ENCODE measurements at places on chromosomes 2 and 18.
A peak's percentile ranks its signal among the peaks of the same experiment; 100 is the strongest.

GRCh38 chr2:52036853-52037252 is 1004.9 kb upstream of the NRXN1 start:
- DNase-seq: no peak

DNA sequence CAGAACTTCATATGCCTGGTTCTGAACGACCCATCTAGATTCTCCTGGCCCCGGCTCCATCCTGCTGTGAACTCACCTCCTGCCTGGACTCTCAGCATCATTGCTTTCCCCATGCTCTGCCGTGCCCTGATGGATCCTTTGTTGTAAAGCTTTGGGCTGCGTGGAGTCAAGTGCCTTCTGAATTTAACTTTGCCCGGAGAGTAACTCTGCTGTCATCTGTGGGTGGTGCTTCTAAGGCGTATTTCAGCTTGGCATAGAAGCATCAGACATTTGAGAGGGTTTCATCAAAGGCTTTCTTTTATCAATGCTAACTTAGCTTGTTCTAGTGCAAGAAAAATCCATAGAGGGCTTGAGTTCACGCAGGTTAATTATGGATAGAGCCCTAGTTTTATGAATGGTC is 8.1 kb upstream of the GREB1 start:
- no peak for DNase-seq

- no peak for DNase-seq
Observed at GRCh38 chr18:39425172-39425850, 1859.7 kb upstream of the CELF4 start.

- no peak for DNase-seq
Observed at GRCh38 chr2:150126143-150126740, 361.2 kb downstream of the RND3 start.

DNA sequence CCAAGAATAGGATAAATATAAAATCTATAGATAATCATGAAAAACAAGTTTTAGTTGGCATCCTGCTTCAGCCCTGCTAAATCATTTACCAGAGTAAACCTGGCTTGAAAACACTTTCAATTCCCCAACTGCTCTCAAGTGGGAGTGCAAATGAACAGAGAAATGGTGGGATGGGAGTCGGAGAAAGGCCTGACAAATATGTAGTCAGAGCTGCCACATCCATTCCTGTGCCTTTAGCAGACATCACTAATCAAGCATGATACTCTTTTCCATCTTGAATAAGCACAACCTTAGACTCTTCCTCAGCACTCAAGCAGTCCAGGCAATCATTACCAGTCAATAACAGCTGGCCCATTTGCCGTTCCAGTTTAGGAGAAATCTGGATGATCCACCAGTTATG is 101.3 kb downstream of the ANKRD44 start:
- no peak for DNase-seq

DNA sequence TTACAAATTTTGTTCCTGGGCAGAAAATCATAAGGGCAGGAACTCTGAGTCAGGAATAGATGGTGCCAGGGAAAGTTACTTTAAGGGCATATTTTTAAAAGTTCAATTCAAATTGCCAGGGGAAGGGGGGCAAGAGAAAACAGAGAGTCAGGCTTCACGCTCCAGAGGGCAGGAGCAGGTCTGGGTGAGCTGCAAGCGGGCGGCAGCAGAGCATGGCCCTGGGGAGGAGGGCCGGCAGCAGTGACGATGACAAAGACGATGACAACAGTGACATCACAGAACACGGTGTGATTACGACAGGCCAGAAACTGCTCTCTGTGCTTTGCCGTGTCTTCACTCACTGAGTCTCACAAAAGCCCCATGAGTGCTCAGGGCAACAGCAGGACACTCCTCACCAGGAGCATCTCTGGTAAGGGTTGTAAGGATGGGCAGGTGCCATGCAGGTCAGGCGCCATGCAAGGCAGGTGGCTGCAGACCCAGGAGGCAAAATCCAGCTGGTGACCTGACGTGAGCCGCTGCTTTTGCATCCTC is 23.3 kb downstream of the CHST10 start:
- DNase-seq: no peak

GRCh38 chr18:23191232-23191631 is 55.9 kb downstream of the CABLES1 start:
- DNase-seq: no peak

GRCh38 chr2:101152272-101153076 is 1.3 kb upstream of the TBC1D8 start:
- peak; percentile 23 for DNase-seq

DNA sequence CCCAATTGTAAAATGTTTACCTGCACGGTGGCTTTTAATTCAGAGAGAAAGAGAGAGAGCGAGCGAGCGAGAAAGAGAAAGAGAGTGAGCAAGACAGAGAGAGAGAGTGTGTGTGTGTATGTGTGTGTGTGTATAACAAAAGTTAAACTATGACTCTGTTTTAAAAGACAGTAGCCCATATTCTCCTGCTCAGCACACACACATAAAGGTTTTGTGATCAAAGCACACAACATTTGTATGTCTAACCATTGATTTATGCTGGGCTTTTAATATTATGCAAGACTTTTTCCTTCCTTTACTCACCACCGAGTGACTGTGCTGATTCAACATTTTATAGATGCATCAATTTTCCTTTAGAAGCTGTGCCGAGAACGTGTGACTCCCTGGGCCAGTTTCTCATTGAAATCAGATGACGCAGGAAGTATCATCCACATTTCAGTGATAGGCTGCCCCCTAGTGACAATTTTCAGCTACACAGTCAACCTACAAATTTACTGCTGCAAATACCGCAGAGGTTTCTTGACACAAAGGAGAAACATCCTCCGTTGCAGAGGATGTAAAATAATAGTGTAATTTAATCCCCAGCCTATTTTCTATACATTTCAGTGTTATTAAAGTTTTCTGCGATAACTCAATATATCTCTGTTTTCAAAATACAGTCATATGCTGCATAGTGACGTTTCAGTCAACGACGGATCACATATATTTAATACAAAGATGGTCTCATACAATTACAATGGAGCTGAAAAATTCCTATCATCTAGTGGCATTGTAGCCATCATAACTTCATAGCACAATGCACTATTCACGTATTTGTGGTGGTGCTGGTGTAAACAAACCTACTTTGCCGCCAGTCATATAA is 165.9 kb upstream of the TANK start:
- peak; percentile 63 for DNase-seq

- DNase-seq: peak; percentile 25
Observed at GRCh38 chr2:172288603-172289002, 138.8 kb upstream of the ITGA6 start.

DNA sequence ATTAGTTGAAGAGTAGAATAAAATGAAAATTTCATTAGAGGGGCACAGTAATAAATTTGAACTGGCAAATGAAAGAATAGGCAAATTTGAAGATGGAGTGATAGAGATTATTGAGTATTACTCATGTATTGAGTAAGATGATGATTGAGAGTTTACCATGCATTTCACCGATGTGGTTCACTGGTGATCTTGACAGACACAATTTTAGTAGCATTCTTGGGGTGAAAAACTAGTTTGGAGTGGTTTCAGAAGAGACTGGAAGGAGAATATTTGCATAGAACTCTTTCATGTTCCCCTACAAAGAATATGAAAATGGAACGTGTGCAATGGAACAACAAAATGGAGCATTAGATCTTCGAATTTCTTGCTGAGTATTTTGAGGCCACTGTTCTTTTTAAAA is 121.4 kb downstream of the ASXL3 start:
- no peak for DNase-seq

GRCh38 chr2:197433780-197434438 is 919 bp downstream of the SF3B1 start:
- no peak for DNase-seq

DNA sequence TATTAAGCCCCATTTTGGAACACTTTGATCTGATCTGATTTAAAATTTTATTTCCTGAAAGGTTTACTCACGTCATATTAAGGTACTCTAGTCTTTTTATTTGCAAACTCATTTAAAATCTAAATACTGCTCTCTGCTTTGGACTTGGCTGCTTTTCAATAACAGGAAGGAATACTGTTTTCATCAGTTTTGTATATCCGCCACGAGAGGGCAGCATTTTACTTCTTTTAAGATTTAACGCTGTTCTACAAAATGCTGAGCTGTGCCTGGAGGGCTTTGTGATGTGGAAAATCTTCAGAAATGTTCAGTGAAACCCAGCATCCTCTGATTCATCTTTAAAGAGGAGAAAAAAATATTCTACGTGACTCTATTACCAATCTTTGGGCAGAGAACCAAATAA is 37.5 kb upstream of the SLC38A11 start:
- DNase-seq: peak; percentile 41

DNA sequence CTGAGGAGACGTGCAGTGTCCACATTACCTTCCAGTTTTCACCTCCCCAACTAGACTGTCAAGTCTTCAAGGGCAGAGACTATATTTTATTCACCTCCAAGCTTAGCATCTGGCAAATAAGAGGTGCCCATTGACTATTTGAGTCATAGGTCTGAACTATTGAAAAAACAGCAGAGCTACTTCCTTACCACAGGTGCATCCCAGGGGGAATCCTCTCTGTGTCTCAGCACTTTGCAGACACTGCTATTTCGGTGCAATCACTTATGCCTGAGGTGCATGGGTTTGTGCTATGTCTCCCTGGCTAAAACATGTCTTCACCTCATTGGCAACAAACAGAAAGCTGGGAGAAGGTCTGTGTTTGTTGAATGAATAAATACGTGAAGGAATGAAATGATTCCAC is 67.8 kb downstream of the SOX11 start:
- no peak for DNase-seq

DNA sequence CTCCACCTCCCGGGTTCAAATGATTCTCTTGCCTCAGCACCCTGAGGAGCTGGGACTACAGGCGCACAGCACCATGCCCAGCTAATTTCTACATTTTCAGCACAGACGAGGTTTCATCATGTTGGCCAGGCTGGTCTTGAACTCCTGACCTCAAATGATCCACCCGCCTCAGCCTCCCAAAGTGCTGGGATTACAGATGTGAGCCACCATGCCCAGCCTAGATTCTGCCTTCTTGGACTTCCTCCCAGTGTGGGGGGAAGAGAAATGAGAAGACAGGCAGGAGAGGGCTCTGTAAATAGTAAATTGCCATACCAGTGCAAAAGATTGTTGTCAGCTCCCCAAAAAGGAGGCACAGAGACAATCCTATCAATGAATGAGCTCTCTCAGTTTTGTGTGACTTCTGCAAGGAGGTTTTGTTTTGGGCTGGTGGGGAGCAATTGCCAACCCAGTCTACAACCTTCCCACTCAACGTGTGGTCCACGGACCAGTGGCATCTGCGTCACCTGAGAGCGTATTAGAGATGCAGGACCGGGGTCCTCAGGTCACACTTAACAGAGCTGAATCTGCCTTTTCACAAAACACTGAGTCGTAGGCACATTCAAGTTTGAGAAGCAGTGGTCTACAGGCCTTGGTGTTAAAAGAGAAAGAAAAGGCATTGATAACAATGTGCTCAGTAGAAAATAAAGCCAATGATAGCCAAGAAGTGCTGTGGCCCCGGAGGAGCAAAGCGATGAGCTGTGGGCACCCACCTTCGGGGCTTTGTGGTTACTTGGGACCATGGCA is 78.1 kb downstream of the MYCN start:
- DNase-seq: no peak

DNA sequence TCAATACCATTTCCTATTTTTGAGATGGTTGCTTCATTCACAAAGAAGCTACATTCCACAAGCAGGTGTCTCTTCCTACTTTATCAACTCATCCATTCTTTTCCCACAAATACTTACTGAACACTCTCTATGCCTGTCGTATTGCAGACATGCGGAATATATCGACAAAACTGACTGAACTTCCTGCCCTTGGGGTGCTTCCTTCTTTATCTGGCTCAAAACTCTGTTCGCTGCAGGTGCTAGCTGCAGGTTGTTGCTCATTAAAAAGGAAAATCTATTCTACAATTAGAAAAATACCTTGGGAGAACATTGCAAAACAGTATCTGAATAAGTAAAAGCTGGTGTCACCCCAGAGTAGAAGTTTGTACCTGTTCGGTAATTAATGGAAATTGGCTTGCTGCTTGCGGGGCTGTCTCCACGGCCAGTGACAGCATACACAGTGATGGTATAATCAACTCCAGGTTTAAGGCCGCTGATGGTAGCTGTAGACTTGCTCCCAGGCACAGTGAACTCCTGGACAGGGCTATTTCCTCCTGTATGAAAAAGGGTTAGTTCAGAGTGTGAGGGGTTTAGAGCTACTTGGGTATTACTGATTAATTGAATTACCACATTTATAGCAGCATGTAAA is 52.1 kb downstream of the FN1 start:
- DNase-seq: no peak

DNA sequence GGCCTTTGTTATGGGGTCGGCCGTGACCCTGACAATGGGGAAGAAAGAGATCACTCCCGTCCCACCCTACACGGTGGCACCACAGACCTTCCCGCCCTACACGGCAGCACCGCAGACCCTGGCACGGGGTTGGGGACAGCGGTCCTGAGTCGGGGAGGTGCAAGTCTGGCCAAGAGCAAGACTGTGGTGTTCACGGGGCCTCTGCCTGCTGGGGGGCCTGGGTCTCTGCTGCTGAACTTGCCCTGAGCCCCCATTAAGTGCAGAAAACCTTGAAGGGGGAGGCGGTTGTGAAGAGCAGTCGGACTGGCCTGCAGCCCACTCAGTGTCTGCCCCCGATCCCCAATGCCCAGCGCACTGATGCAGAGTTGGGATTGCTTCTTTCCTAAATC is 75.9 kb downstream of the SLC66A2 start:
- no peak for DNase-seq

GRCh38 chr18:63606526-63606925 is 19.4 kb downstream of the SERPINB13 start:
- no peak for DNase-seq

DNA sequence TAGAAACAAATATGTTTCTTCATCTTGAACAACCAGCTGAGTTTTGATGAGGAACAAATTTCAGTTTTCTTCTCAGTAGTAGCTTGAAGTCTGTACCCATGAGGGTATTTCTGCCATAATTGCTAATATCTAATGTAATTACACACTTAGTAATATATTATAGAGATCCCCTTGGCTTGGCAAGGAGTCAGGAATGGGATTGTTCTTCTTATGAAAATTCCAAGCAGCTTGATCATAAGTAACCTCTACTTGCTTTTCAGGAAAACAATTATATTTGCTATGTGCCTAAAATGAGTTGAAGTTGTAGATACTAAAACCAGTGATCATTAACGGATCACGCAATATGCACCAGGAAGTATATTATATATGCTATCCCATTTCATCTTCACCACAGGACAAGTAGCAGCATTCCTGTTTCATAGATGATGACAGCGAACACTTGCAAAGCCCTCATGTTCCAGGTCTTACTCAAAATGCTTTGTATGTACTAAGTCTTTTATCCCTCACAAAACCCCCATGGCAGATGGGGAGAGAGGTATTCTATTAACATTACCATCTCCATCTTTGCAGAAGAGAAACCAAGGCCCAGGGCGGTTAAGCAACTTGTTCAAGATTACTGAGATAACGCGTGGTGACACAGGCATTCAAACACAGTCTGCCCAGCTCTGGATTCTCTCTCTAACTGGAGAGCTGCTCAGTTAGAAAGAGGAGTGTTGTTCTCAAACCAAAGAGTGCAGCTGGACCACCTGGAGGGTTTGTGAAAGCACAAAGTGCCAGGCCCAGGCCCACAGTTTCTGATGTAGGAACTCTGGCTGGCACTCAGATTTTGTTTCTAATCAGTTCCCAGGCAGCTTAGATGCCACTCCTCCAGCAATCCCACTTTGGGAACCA is 21.8 kb upstream of the RGPD4 start:
- no peak for DNase-seq

GRCh38 chr2:62565309-62565908 is 59.4 kb upstream of the TMEM17 start:
- DNase-seq: no peak

GRCh38 chr2:46148369-46148736 is 148.9 kb upstream of the EPAS1 start:
- no peak for DNase-seq

- no peak for DNase-seq
Observed at GRCh38 chr18:37409878-37410277, 155.7 kb downstream of the CELF4 start.
